Hindlimb muscle (tissue), 1 donor: ENCODE measurements at places on chromosomes 12 and 14. TPM values are rescaled to one million over a fixed set of nuclear protein-coding genes. Genes with fewer than 3 reads are reported as not detected.
A peak's percentile ranks its signal among the peaks of the same experiment; 100 is the strongest.

DNA sequence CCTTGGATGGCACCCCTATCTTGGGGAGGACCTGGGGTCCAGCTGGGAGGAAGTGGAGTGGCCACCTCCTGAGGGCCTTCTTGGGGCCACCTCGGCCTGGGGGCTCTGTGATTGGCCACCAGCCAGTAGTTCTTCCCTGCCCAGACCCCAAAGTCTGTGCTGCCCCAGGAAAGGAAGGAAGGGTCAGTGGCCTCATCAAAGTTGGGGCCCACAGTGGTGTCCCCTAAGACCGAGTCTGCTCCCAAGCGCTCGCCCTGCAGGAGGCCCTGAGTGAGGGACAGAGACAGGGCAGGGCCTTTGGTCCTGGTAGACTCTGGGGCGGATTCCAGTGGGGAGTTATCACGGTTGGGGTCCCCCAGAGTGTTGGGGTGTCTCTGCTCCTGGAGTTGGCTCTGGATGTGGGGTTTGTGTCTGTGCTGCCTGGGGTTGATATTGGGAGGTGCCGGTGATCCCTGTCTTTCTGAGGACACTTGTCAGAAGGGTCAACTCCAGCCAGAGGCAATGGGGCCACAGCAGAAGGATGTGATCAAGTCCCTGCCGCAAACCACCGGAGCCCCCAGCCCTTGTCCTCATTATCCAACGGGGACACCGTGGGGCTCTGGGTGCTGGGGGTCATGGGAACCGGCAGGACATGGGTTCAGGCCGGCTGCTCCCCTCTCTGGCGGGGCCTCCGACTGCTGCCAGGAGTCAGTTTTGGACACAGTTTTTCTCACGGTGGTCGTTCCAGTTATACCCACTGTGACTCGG is 364.3 kb downstream of the TMEM121 start:
- DNase-seq, result no peak

- DNase-seq, result no peak
Measured at GRCh38 chr12:50934371-50934851, 17.9 kb upstream of the HIGD1C start.

- DNase-seq, result peak; percentile 14
Measured at GRCh38 chr12:67151886-67152285, 117.3 kb upstream of the CAND1 start.

DNA sequence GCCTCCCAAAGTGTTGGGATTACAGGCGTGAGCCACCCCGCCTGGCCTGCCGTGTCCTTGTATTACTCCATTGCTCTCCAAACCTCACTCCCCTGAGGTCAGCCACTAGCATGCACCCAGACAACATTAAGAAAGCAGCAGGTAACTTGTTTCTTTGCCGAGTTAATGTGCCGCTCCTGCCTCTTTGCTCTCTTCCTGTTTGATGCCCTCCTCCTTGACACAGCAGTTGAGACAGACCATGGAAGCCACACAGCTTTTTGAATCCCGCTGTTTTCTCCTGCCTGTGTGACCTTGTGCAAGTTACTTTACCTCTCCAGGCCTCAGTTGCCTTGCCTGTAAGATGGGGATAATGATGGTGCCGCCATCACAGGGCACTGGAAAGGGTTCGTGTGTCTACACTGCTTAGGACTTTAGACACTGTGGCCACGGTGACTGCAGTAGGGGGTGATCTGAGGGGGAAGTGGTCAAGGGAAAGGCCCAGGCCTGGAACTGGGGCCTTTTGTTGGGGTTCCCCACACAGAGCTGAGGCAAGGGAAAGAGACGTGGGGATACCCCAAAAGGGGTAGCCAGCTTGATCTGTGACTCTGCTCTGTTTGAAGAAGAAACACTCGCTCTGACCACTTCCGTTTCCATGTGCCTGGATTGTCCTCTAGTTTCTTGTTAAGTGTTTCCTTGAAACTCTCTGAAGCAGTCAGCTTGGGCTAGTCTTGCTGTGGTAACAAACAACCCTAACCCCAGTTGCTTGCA is 69.3 kb downstream of the RIN3 start:
- DNase-seq, result no peak

- no peak for DNase-seq
Measured at GRCh38 chr12:79936670-79937069, 1.8 kb upstream of the PPP1R12A start.

- DNase-seq, result no peak
Measured at GRCh38 chr14:106087837-106088236, 561.5 kb downstream of the TMEM121 start.

GRCh38 chr12:6936636-6937480 is 6.8 kb upstream of the RNU7-1 start:
- DNase-seq, result no peak

GRCh38 chr12:54439521-54440255 is 20.6 kb upstream of the ITGA5 start:
- DNase-seq, result no peak

DNA sequence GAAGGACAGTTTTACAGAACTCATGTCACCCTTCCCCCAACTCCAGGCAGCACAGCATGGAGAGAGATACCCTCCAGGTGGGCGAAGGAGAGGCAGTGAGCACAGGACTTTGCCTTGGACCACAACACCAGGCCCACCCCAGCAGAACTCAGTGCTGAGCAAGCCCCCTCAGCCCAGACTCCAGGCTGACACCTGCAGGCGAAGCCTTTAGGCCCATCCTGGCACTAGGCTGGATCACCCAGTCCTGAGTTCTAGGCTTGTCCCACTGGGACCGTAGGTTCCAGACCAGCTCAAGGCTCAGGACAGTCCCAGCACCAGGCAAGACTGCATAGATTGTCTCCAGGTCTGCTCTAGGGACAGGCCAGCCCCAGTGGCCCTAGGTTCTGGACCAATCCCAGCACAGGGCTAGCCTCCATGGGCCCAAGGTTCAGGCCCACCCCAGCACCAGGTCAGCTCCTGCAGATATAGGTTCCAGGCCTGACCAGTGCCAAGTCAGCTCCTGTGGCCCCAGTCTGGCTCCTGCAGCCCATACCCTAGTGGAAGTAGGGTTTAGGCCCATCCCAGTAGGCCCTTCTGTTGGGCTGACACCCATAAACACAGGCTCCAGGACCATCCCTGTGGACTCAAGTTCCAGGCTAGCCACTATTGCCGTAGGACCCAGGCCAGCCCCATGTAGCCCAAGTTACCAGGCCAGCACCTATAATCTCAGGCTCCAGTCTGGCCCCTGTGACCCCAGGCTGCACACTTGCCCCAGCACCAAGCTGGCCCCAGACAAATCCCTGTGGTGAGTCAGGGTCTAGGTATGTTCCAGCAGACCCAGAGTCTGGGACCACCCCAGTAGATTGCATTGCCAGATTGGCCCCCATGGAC is 9.4 kb downstream of the WASHC3 start:
- DNase-seq, result no peak

DNA sequence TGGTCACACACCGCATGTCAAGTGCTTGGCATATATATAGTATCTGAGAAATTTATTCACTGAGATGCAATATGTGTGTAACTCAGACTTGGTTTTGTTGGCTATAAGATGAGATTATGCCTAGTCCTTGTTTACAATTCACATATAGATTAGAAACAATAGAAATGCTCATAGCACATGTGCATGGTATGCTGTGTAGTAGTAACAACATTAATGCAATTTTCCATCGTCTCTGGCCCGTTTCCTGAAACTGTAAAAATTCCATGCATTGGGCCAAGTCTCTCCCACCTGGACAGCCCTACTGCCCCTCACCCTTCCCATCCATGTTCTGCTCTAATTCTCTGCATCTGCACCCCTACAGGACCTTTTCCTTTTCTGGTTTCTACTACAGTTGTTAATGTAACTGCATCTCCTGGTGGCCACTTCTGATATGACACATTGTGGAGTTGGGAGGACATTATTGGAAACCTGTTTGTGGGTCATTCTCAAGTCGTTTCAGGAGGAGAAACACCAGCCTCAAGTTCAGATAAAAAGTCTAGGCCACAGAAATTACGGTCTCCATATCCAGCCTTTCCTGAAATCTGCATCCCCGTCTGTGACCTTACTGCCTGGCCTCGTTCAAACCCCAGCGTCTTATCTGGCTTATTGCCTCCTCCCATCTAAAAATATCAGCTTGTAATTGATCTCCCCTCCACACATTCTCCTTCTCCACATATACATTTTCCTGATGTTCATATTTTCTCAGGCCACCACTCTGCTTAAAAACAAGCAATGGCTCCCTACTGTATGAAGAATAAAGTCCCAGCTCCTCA is 37.5 kb downstream of the EMP1 start:
- DNase-seq, result peak; percentile 81

- DNase-seq, result peak; percentile 79
Measured at GRCh38 chr12:68406134-68406576, 74.0 kb upstream of the MDM1 start.

DNA sequence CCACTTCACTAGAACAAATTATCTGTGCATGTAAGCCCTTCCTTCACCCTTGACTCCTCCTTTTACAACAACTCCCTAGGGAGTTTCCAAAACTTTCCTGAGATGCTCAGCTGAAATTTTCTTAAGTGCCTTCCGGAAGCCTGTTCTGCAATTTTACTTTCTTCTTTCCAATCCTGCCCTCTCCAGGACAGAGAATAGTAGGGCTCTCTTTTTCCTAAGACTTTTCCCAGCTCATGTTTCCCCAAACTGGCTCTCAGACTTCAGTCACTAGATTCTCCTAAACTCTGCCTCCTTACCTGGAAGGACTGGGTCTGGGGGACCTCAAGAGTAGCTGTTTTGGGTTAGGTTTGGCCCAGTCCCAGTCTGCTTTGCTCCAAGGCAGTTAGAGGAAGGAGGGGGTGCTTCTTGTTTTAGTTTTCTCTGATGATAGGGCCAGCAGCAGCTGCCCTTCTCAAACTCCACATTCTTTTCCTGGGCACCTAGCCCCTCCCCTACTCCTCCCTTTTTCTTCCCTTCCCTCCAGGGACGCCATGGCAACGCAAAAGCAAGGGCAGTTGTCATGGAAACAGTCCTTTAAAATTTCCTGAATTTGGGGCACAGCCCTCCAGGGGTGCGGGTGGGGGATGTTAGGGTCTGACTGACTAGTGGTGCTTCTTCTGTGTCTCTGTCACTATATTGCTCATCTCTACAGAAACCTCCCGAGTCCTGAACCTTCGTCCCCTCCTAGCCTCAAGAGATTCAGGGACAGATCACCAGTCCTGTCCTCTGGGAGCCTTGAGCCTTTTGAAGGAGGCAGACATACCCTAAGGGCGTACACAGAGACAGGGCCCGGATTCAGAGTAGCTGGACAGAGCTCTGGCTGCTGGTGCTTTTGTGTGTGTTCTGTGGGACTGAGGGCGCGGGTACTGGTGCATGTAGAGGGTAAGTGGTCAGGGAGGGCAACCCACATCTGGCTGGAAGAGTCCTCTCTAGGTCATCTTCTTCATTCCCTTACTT is 17.0 kb downstream of the PPP1R1A start:
- no peak for DNase-seq

- DNase-seq, result no peak
Measured at GRCh38 chr12:130583317-130583716, 132.8 kb downstream of the RIMBP2 start.

GRCh38 chr12:108146035-108146893 is 17.2 kb downstream of the WSCD2 start:
- no peak for DNase-seq

- no peak for DNase-seq
Measured at GRCh38 chr14:47746986-47747385, 71.6 kb upstream of the MDGA2 start.

SAMD15 gene
- 0.35 TPM for polyA plus RNA-seq

CEP170B gene
- 1.8 TPM for polyA plus RNA-seq

ADAM21 gene
- polyA plus RNA-seq, result 0.40 TPM

ACSS3 gene
- polyA plus RNA-seq, result 8.2 TPM
